ENCODE measurements at places on chromosomes 3 and 15.

DNA sequence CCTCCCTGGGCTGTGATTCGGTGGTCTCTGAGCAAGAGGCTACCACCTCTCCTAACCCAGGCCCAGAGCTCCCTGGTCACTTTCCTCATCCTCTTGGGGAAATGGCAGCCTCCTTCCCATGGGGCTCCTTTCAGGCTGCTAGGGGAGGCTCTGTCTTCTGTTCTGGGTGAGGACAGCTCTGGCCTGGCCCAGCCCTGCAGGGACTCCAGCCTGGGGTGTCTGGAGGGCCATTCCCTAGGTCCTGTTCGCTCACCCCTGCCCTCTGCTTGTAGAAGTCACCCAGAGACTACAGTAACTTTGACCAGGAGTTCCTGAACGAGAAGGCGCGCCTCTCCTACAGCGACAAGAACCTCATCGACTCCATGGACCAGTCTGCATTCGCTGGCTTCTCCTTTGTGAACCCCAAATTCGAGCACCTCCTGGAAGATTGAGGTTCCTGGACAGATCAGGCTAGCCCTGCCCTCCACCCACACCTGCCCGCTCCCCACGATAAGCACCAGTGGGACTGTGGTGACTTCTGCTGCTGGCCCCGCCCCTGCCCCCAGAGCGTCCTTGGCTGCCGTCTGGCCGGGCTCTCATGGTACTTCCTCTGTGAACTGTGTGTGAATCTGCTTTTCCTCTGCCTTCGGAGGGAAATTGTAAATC lies 30.9 kb downstream of the PRKCD start:
- H3K36me3 ChIP-seq, result no peaks in the 10 kb centered on the region
- H3K27me3 ChIP-seq, result no peaks in the 10 kb centered on the region
- no peak overlapping the region for H3K27ac ChIP-seq

- no peaks in the 10 kb centered on the region for H3K27me3 ChIP-seq
- H3K36me3 ChIP-seq, result peaks cover 12% of the 10 kb centered on the region
- 0 out of 2 replicates have a peak, but pooled peaks cover 4% of the 10 kb centered on the region for H3K4me1 ChIP-seq
These were observed 28.1 kb downstream of the ZXDC start for GRCh38 chr3:126447456-126448106.

- H3K4me3 ChIP-seq, result no peak overlapping the region
- no peak overlapping the region for H3K27ac ChIP-seq
- no peaks in the 10 kb centered on the region for H3K36me3 ChIP-seq
- peak; percentile 41 for DNase-seq
- H3K4me1 ChIP-seq, result no peaks in the 10 kb centered on the region
These were observed 62.3 kb upstream of the SNRPA1 start for GRCh38 chr15:101357333-101357732.

DNA sequence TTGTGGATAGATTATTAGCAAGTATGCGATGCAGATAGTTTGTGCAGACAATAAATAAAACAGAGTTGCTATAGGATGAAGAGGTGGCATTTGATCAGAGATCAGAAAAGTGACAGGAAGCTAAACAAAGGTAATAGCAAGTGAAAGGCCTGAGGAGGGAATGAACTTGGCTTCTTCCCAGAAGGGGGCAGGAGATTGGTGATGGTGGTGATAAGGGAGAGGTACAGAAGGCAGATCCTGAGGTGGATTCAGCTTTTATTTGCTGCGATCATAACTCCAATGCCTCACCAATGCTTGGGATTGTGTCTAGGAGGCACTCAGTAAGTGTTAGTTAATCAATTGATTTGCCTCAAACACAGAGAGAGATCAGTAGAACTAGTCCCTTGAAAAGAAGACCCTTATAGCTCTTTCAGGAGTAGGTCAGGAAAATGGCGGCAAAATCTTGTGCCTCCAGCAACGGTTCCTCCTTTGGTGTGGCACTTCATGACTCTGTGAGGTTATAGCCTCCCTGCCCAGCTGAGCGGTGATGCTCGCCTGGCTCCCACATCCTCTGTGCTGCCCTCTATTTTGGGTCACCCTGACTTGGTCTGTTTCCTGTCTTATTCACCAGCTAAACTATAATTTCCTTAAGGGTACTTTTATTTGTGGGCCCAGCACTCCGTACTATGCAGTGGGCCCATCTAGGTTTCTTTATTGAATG lies 37.5 kb downstream of the TGFBR2 start:
- no peak for DNase-seq
- H3K4me3 ChIP-seq, result no peak overlapping the region
- H3K36me3 ChIP-seq, result peaks cover 16% of the 10 kb centered on the region
- H3K27me3 ChIP-seq, result no peaks in the 10 kb centered on the region
- H3K4me1 ChIP-seq, result peaks cover 3% of the 10 kb centered on the region

DNA sequence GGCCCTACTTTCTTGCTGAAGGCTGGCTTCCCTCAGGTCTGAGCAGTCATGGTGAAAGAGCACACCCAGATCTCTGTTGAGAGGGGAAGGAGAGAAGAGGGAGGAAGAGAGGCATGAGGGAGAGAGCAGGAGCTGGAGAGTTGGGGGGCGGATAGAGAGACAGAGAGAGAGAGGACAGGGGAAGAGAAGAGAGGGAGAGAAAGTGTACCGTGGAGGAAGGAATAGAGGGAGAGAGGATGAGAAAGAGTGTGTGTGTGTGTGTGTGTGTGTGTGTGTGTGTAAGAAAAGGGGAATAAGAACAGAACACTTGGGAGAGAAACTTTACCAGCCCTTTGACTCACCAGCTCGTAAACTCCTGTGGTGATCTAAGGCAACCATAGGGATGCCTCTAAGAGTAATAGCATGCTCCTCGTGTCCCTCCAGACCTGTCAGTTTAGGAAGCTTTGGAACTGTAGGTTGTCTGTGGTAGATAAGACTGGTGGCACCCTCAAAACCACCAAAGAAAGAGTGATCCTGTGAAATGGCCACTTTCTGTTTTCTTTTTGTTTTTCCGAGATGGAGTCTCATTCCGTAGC lies 18.2 kb downstream of the ZNF592 start:
- no peaks in the 10 kb centered on the region for H3K36me3 ChIP-seq
- H3K27me3 ChIP-seq, result no peaks in the 10 kb centered on the region
- DNase-seq, result no peak
- H3K27ac ChIP-seq, result no peak overlapping the region
- H3K4me1 ChIP-seq, result no peaks in the 10 kb centered on the region
- H3K4me3 ChIP-seq, result no peak overlapping the region
